ENCODE measurements at places on chromosomes 13 and 19.

DNA sequence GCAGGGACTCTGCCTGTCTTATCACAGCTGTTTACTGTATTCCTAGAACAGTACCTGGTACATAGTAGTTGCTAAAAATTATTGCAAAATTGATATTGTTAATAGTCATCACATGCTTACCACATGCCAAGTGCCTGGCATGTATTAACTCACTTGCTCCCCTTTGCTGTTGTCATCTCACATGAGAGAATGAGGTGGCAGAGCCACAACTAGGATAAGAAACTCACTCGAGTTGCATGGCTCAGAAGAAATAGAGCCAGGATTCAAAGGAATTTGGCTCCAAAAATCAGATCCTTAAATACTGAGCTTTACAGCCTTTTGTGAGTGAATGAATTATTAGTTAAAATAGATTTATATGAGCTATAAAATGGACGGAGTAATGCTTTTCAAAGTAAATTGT lies 42.6 kb downstream of the B3GLCT start:
- no peak for DNase-seq

GRCh38 chr19:18476507-18477041 lies 38.6 kb upstream of the ISYNA1 start:
- DNase-seq, result no peak

DNA sequence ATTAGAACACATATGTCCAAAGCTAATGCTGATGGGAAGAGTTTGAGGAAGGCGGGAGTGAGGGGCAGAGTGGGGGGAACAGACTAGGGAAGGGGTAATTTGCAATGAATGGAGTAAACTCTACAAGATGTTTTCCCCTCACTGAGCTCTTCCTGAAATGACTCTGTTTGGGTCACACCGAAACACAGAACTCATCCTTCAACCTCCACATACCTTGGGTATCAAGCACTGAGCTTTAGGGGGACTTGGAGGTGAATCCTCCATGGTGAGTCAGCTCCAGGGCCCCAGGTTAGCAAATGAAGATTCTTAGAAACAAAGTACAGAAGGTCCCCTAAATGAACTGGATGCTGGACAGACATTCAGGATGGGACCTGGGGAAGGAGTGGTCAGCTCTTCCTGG lies 1.3 kb upstream of the SIGLEC10 start:
- no peak for DNase-seq

DNA sequence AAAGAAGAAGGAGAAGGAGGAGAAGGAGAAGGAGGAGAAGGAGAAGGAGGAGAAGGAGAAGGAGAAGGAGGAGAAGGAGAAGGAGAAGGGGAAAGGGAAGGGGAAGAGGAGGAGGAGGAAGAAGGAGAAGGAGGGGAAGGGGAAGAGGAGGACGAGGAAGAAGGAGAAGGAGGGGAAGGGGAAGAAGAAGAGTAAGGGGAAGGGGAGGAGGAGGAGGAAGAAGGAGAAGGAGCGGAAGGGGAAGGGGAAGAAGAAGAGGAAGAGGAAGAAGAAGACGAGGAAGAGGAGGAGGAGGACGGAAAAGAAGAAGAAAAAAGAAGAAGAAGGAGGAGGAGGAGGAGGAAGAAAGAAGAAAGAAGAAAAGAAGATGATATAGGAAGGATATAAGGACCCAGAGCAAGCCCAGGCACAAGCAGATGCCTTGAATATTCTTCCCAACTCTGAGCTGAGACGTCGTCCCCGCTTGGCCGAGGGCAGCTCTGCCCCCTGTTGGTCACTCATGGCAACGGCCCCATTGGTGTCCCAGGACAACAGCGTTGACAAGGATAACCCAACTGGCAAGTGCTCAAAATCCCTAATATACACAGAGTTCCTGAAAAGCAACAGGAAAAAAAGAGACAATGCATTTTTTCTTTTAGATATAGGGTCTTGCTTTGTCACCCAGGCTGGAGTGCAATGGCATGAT lies 30.6 kb upstream of the IGSF23 start:
- no peak for DNase-seq

GRCh38 chr13:35838356-35838755 lies 292.8 kb downstream of the DCLK1 start:
- DNase-seq, result no peak

GRCh38 chr13:40311356-40312101 lies 354.9 kb downstream of the FOXO1 start:
- DNase-seq, result no peak

GRCh38 chr19:49336482-49337266 lies 1.5 kb downstream of the CD37 start:
- no peak for DNase-seq

GRCh38 chr13:32669030-32669646 lies 82.9 kb downstream of the PDS5B start:
- no peak for DNase-seq

GRCh38 chr13:31115616-31116015 lies 46.1 kb downstream of the HSPH1 start:
- no peak for DNase-seq

GRCh38 chr13:105307776-105308175 lies 1227.7 kb downstream of the EFNB2 start:
- DNase-seq, result no peak

- DNase-seq, result no peak
Observed at GRCh38 chr19:42269478-42270345, 660 bp downstream of the CIC start.

DNA sequence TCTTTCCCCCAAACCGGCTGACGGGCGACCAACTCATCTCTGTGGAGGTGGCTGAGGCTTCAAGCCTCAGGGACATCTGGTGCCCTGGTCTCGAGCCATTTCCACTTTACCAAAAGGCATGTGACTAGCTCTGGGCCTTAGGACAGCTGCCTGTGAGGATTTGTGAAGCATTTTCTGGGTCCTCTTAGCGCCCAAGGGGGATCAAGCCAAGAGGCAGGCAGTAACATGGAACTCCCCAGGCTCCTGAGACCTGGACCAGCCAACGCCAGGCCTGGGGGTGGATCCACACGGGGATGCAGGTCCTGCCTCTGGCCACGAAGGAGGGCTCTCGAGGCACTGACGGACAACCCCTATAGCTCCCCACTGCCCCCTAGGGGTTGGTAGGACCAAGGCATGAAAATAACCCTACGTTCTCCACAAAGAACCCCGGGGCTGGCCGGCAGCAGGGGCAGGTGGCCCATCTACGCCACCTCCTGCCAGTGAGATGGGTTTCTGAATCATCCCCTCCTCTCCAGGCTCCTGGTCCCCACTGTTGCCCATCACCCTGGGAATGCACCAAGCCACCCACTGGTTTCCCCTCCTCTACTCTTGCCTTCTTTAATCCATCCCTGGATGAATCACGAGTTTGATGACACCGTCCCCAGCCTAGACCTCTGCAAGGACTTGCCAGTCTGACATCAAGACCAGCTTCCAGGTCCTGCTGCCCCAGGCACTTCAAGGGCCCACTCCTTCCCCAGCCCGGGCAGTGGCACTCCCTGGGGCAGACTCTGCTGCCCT lies 7.0 kb upstream of the MYDGF start:
- DNase-seq, result no peak

- DNase-seq, result no peak
Observed at GRCh38 chr13:33153421-33154404, 131.8 kb downstream of the STARD13 start.

DNA sequence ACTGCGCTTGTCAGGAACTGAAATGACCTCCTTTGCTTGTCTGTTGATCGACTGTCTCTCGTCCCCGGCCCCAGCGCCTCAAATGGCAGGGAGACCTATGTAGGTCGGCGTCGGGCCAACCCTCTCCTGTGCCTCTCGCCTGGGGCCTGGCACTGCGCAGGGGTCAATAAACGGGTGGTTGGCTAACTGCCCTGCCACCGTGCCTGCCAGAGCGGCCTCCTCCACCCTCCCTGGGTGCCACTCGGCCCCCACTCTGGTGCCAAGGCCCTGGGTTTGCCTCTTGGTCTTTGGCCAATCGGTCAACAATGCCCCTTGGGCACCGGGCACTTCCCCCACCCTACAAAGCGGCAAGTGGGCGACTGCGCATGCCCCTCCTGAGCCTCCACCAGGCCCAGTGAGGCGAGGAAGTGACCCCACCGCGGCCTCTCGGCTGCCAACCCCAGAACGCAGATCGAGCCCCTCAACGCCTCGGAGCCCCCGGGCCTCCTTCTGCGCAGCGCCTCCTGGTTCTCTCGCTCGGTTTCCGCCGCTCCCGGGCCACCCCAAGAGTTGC lies 1.1 kb downstream of the KEAP1 start:
- peak; percentile 10 for DNase-seq

DNA sequence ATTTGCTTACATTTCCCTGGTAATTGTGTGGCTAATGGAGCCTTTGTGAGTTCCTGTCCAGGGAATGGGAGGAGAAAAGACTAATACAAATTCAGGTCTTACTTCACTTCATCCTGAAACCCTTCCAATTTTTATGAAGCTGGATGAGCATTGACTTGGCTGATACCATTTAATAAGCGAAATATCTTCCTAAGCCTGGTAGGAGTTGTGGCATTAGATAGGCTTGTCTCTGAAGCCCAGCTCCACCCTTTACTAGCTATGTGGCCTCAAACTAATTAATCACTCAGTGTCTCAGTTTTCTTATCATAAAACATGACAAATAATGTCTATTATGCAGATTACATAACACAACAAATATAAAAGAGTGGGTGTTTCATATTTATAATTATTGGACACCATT lies 106.3 kb downstream of the FGF9 start:
- no peak for DNase-seq

DNA sequence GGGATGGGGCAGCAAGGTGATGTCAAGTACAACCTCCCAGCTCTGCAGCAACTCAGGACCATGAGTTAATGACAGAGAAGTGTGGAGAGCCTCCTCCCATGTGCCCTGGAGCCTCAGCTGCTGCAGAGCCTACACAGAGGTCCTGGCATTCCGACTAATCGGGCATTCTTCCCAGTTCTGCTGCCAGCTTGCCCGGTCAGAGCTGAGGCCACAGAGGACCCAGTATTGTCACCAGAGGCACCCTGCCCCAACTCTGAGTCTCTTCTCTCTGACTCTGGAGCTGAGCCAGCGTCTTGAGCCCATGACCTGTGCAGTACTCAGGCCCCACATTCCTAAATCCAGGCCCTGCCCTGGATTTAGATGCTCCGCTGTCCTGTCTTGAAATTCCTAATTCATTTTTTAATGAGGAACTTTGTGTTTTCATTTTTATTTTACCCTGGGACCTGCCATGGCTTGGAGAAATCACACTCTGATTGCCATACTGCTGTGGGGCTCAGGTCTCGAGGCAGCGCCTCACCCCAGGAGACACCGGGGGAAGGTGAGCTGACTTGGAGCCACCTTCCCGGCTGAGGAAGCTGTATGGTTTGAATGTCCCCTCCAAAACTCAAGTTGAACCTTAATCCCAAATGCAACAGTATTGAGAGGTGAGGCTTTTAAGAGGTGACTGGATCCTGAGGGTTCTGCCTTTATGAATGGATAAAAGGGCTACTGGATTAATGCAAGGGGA lies 144.9 kb upstream of the ZNF507 start:
- DNase-seq, result no peak

DNA sequence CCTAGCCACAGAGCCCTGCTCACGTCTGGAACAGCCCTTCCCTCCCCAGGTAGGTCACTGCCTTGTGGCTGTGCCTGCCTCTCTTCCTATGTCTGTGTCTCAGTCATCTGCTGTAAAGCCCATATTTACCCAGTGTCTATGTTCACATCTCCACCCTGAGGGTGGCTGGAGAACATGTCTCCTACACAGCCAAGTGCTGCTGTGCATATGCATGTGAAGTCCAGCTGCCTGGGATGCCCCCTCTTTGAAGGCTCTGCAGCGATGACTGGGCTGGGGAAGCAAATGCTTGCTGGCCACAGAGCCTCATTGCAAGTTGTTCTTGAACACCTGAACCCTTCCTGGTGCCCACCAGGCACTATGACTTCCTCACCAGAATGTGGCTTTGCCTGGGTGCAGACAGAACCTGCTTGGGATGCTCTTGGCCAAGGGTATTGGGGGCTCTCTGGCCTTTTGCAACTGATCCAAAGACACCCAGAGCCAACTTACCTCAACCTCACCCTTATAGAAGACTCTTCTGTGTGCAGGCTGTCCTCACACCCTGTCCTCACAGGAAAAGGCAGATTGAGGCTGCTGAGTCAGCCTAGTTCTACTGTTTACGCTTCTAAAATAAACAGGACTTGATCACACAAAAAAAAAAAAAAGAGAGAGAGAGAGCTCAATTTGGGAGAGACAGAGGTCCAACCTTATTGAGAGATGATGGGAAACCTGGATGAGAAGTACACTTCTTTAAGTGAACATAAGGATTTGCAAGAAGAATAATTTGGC lies 26.5 kb downstream of the MRPL57 start:
- DNase-seq, result no peak

GRCh38 chr13:19860884-19861655 lies 2.4 kb downstream of the ZMYM5 start:
- no peak for DNase-seq

DNA sequence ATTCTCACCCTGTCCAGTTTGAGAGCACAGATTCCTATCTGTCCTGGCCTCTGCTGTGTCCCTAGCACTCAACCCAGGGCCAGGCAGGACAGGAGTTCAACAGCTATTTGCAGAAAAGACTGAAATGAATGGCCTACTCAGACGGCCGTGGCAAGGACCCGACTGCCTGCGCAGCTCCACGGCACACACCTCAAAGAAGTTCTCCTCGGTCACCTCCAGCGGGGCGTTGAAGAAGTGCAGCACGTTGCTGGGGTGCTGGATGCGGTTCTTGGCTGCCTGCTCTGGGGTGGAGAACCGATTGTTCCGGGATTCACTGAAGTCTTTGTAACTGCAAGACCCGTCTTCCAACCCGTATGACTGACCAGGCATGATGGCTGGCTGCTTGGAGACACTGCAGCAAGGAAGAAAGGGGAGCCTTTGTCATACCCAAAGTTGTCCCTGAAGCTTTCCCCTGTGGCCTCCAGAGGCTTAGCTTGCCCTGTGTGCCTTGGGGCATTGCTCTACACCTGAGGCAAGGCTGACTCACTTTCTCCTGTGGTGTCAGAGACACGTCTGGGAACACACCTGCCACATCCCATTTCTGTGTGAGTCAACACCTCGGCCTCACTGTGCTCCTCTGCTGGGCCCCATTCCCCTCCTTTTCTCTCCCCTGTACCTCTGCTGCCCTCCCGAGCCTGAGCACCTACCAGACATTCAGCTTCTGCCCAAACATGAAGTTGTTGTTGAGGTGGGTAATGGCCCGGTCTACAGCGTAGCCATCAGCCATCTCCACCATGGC lies 6.8 kb upstream of the ECH1 start:
- peak; percentile 17 for DNase-seq

DNA sequence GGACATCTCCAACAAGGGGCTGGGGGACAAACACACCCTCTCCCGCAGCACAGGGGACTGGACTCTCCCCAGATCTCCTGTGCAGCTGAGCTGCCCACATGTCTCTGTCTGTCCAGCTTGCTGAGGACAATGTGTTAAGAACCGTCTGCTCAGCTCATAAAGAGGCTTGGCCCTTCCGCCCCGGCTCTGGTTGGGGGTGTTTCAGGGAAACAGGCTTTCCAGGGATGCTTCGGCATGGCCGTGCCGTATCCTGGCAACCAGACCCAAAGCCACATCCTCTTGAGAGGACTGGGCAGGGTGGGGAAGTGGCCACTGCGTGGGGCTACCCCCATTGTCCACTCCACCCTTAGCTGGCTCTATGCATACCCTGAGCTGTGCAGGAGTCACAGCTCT lies 41.1 kb upstream of the CHST8 start:
- no peak for DNase-seq
